ENCODE measurements at places on chromosomes 5 and 9.

DNA sequence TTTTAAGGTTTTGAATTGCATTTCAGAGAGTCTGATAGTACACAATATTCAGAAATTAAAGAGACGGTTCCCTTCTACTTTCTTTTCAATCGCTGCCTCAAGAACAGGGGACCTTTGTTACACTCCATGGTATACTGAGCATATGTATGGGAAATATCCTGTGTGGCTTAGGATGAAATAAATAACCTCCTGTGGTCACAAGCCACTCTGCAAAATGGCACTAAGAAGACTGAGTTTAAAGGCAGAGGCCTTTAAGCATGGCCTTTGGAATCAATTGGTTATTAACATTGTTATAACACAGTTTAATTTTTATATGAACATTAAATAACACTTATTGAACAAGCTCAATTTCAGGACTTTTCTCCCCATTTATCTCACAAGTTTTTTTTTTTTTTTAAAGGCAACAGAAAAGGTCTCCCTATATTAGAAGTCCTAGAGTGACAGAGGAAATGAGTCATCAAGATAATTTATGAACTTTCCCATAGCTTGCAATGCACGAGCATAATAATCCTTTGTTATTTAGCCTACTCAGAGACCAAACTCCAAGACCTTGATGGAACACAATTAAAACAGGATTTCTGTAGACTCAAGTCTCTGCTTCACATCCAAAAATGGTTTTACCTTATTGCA is 341.9 kb downstream of the TMEM167A start:
- H3K27ac ChIP-seq = no peak overlapping the region
- no peaks in the 10 kb centered on the region for H3K4me1 ChIP-seq
- no peaks in the 10 kb centered on the region for H3K27me3 ChIP-seq
- DNase-seq = no peak
- no peak overlapping the region for H3K4me3 ChIP-seq

DNA sequence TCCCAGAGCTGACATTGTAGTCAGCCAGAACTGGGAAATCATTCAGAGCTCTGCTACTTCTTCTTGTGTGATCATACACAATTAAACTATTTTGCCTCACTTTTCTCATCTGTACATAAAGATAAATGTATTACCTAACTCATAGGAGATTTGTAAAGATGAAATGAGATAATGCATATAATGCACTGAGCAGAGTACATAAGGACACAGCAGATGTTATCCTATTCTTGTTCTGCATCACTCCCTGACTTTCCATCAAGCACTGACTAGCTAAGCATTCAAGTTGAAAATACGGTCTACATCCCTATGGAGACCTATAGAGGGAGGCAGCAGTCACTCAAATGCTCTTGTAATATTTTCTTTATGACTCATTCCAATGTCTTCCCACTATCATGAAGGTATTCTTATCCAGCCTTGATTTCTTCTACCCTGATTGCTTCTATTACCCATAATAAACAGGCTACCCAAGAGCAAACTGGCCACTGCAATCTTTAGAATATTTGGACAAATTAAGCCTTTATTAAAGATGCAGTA is 16.3 kb upstream of the PRR16 start:
- no peaks in the 10 kb centered on the region for H3K4me1 ChIP-seq
- no peaks in the 10 kb centered on the region for H3K27me3 ChIP-seq

DNA sequence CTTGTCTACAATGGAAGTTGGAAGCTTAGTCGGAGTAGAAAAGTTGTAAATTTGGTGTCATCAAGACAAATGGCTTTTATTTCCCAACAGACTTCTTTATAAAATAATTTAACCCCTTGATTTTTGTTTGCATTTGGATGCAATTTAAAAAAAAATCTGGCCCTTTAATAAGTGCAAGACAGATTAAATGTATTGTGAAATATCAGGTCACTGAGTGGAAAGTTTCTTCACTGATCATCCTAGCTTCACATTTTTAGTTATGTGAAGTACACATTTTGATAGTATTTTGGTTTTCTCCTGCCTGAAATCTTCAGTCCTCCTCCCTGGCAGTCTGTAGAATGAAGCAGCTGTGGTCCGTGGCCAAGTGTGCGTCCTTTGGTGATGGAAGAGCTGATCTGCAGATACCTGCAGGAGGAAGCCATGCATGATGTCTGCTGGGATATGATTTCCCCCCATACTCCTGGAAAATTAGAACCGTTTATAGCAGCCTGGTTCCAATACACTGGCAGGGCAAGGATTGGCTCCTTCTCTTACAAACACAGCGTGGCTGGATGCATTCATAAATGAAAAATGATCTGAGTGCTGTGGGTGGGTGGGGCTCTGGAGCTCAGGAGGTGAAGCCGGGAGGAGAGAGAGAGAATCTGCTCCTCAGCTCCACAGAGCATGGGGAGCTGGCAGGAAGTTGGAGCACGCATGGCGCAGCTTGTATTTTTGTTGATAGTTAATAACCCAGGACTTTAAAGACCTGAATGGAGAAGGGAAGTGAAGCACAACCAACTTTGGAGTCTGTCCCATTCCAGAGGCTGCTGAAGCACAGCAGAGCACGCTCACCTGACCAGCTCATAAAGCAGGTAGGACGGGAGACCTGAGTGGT is 238.4 kb downstream of the GOLPH3 start:
- H3K27me3 ChIP-seq = no peaks in the 10 kb centered on the region
- DNase-seq = no peak
- H3K36me3 ChIP-seq = no peaks in the 10 kb centered on the region
- no peak overlapping the region for H3K4me3 ChIP-seq

DNA sequence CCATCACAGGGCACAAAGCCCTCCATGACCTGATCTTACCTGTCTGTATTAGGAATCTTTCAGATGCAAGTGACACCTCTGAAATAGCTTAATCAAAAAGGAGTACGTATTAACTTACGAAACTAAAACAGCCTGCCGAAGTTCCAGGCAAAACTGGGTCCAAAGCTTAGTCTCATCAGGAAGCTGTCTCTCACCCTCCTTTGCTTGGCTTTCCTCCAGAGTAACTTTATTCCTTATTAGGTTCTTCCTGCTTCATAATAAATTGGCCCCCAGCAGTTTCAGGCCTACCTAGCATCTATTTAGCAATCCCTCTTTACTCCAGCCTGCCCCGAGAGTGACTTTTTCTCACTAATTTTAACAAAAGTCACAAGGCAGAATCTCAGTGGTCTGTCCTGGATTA is 58.4 kb upstream of the STK32A start:
- H3K4me1 ChIP-seq = peaks cover 3% of the 10 kb centered on the region
- H3K27ac ChIP-seq = no peak overlapping the region
- H3K36me3 ChIP-seq = no peaks in the 10 kb centered on the region
- H3K27me3 ChIP-seq = no peaks in the 10 kb centered on the region
- no peak for DNase-seq

GRCh38 chr9:21970800-21971640 is 23.2 kb downstream of the CDKN2A start:
- no peaks in the 10 kb centered on the region for H3K36me3 ChIP-seq
- no peak overlapping the region for H3K27ac ChIP-seq
- peaks cover 76% of the 10 kb centered on the region for H3K27me3 ChIP-seq
- H3K4me3 ChIP-seq = peak overlapping the region; percentile 20
- peaks cover 13% of the 10 kb centered on the region for H3K4me1 ChIP-seq

DNA sequence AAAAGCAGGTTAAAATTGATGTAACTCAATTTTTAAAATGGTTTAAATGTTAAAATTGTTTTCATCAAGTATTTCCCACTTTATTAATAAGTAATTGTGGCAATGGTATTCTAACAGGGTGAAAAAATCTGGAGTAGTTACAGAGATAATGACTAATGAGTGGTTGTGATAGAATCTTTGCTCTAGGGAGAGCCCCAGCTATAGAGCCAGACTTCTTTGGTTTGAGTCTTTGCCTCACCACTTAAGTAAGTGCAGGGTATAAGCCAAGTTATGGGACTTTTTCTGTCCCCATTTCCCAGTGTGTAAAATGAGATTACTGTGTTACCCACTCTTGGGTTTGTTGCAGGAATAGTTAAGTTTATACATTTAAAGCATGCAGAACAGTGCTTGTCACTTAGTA is 158.1 kb downstream of the FER start:
- H3K4me3 ChIP-seq = no peak overlapping the region
- H3K27me3 ChIP-seq = no peaks in the 10 kb centered on the region
- no peak overlapping the region for H3K27ac ChIP-seq

DNA sequence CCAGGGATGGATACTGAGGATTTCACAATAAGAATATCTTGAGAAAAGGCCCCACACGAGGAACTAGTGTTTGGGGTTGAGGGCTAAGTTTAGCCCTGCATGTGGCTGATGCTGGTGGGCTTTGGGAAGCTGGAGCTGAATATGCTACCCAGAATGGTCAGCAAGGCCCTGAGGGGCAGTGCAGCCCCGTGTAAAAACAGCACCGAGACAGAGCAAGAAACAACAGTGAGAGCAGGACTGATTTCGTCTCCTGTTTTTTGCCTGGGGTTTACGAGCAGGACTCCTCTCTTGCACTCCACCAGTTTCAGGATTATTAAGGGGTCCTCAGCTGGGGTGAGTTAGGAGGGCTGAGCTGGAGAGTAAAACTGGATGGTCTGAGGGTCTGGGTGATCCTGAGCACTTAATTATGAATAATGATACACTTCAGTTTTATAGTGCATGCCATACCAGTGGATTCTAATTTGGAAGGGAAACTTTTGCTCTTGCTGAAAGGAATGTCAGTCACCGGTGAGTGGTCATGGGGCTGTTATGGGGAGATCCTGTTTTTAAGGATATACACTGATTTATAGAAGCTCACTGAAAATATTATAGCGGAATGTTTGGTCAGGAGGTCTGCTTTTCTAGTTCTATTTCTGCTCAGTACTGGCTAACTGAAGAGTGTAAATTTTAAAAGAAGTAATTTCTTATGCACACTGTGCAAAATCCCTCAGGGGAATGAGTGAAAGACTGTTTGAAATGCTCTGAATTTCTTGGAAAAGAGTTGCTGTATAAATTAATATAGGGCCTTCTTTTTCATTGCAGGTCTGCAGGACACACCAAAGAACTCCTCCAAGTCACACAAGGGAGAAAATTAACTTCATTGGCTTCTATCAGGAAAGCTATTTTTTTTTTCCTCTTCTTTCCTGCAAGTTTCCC is 42.7 kb upstream of the NFIB start:
- no peak overlapping the region for H3K27ac ChIP-seq
- H3K4me1 ChIP-seq = peaks cover 2% of the 10 kb centered on the region
- no peaks in the 10 kb centered on the region for H3K36me3 ChIP-seq
- H3K27me3 ChIP-seq = no peaks in the 10 kb centered on the region
- peak overlapping the region; percentile 7 for H3K4me3 ChIP-seq

- H3K36me3 ChIP-seq = no peaks in the 10 kb centered on the region
- H3K27ac ChIP-seq = no peak overlapping the region
- no peaks in the 10 kb centered on the region for H3K4me1 ChIP-seq
- no peak overlapping the region for H3K4me3 ChIP-seq
Measured at GRCh38 chr9:104247899-104248460, 153.9 kb downstream of the SMC2 start.

GRCh38 chr9:19940811-19941535 is 152.1 kb upstream of the SLC24A2 start:
- DNase-seq = no peak
- no peak overlapping the region for H3K27ac ChIP-seq
- no peaks in the 10 kb centered on the region for H3K4me1 ChIP-seq

All from trophoblast cell (in vitro differentiated cells and primary cell).